ENCODE measurements at places on chromosomes 16 and 17.

DNA sequence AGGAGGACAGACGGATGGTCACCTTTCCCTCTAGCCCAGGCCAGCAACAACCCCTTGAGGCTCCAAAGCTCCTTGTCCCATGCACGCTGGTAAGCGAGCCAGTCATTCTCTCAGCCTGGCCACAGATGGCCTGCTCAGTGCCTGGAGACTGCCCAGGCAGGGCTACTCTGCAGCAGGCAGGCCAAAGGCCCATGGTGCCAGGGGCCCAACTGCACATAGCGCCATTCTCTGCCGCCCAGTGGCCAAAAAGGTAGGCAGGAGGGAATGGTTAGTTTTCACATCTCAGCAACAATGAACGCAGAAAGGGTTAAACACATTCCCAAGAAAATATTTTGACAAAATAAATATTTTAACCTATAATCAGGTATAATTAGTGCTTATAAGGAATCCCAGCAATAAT is 7.7 kb upstream of the SREBF1 start:
- DNase-seq: no peak

- no peak for DNase-seq
Measured at GRCh38 chr17:542943-543342, 171.7 kb downstream of the VPS53 start.

DNA sequence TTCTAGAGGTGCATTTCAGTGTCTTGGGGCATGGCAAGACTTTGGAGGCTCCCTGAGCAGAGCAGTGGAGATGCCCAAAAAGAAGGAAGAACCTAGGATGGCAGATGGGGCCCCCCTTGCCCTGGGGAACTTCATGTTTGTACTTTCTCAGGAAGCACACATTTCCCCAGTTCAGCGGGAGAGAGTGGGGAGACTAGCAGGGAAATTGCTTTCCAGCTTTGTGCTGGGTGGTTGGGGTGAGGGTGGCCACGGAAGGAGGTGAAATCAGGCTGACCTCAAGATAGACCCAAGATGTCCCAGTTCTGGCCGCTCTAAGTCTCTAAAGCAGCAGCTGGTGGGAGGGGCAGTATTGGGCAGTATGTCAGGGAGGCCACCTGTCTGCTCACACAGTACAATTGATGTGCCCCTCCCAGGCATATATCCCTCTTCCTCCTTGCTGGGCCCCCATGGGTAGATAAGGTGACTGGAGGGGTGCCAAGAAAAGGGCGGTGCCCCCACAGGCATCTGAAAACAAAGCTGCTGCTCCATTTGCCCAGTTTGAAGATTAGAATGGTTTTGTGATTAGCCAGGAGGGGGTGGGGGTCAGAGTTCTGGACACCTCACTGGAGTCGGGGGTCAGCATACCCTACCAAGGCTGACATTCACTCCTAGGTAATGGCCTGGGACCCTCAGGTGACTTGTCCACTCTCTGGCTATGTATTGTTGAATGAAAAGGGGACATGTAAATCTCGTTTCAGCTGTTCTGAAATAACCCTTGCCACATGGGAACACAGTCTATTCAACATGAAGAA is 17.1 kb upstream of the NAGLU start:
- peak; percentile 41 for DNase-seq

GRCh38 chr16:57669476-57670162 is 1.5 kb downstream of the ADGRG3 start:
- no peak for DNase-seq

GRCh38 chr17:60356940-60357339 is 35.0 kb downstream of the USP32 start:
- DNase-seq: no peak

GRCh38 chr17:66884931-66885330 is 50.0 kb downstream of the CACNG5 start:
- no peak for DNase-seq

- DNase-seq: no peak
Measured at GRCh38 chr17:28948342-28948741, 3.0 kb downstream of the PHF12 start.

GRCh38 chr17:16962804-16963203 is 9.1 kb downstream of the TNFRSF13B start:
- no peak for DNase-seq

GRCh38 chr17:7021993-7022778 is 664 bp upstream of the BCL6B start:
- DNase-seq: peak; percentile 87

DNA sequence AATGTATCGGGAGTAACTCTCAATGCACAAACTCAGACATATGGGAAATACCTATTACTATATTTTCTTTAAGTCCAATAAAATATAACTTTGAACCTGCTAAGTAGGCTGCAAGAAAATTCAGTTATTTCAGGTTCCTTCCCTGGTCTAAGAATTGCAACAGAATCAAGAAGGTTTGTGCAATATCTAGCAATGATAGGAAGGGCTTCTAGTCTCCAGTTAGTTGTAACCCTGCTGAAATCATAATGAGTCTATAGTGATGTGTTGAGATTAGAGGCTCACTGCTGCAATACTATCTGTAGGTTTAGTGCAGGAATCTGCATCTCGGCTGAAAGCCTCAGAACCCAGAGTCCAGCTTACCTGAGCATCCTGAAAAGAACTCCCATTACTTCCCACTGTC is 110.5 kb downstream of the PMP22 start:
- no peak for DNase-seq

DNA sequence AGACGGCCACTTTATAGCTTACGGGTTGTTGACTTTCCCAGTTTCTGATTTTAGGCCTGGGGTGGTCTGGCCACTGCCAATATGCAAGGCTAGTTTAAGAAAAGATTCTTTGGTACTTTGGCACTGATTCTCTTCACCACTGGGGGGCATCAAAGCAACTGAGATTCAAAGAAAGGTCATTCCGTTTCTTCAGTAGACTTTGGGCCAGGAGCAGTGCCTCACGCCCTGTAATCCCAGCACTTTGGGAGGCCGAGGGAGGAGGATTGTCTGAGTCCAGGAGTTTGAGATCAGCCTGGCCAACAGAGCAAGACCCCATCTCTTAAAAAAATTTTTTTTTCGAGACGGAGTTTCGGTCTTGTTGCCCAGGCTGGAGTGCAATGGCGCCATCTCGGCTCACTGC is 53.0 kb downstream of the RPA1 start:
- DNase-seq: peak; percentile 36

GRCh38 chr16:72083778-72084404 is 9.5 kb downstream of the TXNL4B start:
- no peak for DNase-seq

GRCh38 chr17:76009447-76009846 is 8.8 kb downstream of the CDK3 start:
- no peak for DNase-seq

GRCh38 chr17:55931446-55931845 is 180.6 kb downstream of the PCTP start:
- no peak for DNase-seq

GRCh38 chr17:15944759-15945526 is at the start of gene ADORA2B:
TSS of gene ADORA2B (plus strand) at chr17:15945130. CDS start at chr17:15945249, 119 bp downstream.
- DNase-seq: peak; percentile 83

DNA sequence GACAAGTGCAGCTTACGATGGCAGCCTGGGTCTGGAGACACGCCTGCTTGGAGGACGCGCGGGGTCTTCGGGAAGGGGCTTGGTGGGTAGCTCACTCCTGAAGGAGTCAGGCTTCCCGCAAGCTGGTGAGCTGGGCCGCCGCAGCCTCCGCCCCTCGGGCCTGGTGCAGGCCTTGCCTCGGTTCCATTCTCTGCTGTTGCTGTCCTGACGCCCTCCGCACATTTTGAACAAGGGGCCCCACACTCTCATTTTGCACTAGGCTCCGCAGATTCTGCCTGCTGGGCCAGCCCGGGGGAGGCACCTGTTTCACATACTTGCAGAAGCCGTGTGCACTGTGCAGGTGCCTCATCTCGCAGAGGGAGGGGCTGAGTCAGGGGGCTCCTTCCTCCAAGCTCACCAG is 31.9 kb upstream of the CBX4 start:
- DNase-seq: no peak

- DNase-seq: no peak
Measured at GRCh38 chr16:2042171-2042985, 5.3 kb downstream of the NTHL1 start.

DNA sequence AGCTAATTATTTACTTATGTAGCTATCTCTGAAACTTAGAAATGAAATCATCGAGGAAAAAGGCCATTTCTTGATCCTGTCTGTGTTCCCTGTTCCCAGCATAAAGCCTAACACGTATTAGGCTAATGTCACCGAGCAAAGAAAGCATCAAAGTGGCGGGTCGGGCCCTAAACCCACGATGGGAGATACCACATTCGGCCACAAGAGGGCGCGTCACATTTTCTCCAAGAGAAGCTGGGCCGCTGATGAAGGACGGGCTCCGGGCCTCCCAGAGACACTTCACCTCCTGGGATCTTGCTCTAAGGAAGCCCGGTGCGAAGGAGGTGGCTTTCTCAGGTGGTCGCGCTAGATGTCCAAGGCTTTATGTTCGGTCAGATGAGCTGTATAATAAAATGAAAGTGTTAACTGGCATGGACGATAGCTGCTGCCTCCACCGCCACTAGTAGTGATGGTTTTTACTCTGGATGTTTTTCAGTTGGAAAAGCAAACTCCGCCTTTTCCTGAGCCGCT is 853 bp upstream of the PDK2 start:
- DNase-seq: peak; percentile 94

GRCh38 chr17:31385428-31386285 is 5.8 kb upstream of the RAB11FIP4 start:
- no peak for DNase-seq

DNA sequence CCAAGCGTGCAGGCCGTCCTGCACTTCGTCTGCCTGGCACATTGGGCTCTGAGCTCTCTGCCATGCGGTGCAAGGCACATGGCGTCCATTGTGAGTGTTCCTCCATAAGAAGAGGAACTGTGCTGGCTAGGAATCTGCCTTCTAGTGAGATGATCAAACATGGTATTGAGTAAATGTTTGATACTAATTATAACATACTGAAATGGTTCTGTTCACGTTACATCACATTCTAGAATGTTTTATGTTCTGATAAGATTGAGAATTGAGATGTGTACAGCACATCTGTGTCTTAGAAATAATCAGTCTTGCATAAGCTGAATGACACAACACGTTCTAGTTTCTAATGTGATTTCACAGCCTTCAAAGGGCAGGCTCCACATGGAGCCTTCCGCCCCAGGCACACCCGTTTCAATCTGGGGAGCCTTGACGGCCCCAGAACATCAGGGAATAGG is 42.9 kb downstream of the USP10 start:
- no peak for DNase-seq

DNA sequence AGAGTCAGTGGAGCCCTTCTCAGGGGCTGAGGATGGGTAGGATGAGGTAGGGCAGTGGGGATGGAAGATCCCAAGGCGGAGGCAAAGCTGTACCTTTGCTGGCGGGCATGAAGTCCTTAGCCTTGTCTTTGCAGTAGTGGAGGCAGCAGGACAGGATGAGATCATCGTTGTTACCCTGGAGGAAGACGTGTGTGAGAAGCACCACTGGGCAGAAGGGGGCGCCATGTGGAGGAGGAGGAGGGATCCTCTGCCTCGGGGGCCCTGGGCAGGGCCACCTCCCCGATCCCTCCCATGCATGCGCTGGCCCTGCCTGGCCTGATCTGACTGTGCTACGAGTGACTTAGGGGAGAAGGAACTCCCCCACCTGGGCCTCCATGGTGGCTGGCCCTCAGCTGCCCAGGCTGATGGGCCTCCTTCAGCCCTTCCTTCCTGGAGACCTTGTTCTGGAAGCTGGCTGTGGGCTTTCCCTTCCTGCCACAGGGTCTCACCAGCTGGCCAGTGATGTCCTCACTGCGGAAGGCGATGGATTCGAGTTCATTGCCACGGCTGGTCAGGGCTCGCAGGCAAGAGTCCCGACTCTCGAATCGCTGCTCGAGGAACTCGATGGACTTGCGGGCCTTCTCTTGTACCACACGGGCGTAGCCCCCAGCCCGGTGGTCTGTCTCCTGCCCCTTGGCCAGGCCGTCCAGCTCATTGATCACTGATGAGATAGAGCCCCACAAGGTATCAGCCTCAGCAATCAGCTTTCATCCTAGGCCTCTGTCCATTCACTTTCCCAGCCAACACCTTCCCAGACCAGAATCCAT is 10.3 kb downstream of the HIC1 start:
- DNase-seq: peak; percentile 56

DNA sequence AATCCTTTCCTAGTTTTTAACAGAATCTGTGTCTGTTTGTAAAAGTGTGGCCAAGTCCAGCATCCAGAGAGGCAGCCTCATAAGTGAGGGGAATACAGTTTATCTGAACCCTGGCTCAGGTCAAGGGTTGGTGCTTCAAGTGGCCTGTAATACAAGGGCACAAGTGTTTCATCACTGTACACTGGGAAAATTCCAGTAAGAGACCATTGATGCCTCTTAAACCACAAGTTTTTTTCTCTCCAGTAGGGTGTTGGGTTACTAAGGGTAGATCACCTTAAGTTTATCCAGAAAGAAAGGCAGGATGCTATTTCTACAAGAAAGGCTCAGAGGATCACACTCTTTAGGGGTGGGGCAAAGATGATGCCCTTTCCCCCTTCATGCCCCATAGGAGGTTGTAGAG is 96.7 kb downstream of the CDYL2 start:
- no peak for DNase-seq

GRCh38 chr16:62034231-62035114 is 1.8 kb downstream of the CDH8 start:
- no peak for DNase-seq

GRCh38 chr17:48484256-48484655 is 46.6 kb downstream of the HOXB1 start:
- DNase-seq: no peak

- no peak for DNase-seq
Measured at GRCh38 chr16:48318630-48319029, 66.6 kb downstream of the SIAH1 start.

- DNase-seq: no peak
Measured at GRCh38 chr17:6304894-6305612, 129.9 kb downstream of the AIPL1 start.

DNA sequence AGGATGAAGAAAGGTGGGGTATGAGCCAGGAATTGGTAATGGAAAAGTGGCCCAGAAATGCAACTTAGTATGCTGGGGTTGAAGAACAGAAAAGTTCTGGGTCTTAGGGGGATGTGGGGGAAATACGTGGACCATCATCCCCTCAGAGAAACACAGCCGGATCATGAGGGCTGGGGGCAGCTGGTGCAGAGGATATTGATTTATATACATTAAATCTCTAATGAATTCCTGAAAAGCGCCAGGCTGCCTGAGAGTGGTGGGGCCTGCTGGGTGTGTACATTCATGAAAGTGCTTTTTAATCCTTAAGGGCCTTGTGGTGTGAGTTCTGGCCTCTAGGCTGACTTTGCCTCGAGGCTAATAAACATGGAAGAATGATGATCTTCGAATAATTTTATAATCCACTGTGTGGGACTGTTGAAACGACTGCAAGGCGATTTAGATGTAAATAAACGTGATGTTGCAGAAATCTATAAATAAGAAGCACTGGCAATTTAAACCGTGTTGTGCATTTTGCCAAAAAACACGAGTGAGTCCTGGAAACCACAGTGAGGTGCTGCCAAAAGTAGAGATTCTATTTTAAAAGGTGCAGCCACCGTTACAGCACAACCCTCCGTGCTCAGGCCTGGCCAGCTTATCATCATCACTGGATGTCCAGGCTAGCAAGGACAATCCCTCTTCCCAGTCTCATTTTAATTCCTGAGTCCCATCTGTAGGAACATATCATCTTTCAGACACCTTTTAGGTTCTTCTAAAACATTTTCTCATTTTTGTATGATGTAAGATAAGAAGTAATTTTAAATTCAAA is 32.1 kb downstream of the PRKAR1A start:
- no peak for DNase-seq

GRCh38 chr17:20045476-20045875 is 36.3 kb downstream of the SPECC1 start:
- DNase-seq: no peak
